CD8-positive, alpha-beta memory T cell (primary cell): ENCODE measurements at places on chromosomes 5 and 9. TPM values are rescaled to one million over a fixed set of nuclear protein-coding genes. Genes with fewer than 3 reads are reported as not detected.

GRCh38 chr9:98146101-98146991 is 27.3 kb upstream of the TRIM14 start:
- H3K4me3 ChIP-seq = no peak overlapping the region
- H3K4me1 ChIP-seq = no peaks in the 10 kb centered on the region
- H3K36me3 ChIP-seq = no peaks in the 10 kb centered on the region
- H3K27me3 ChIP-seq = no peaks in the 10 kb centered on the region

DNA sequence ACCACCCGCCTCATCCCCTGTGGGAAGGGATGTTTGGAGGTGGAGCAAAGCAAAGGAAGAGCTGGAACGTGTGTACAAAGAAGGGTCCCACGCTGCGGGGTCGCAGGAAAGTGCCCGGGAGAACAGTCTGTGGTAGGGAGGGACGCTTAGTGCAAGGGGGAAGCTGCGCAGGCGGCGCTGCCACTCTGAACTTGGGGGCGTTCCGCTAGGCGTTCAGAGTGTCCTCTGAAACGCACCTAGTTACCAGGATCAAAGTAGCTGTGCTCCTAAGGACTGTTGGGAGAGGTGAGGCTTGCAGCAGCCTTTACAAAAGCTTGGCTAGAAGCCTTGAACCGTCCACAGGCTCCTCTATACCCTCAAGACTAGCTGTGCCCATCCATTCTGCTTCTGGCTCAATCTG is 29.3 kb upstream of the PDE8B start:
- no peak overlapping the region for H3K27ac ChIP-seq
- no peaks in the 10 kb centered on the region for H3K36me3 ChIP-seq
- no peaks in the 10 kb centered on the region for H3K4me1 ChIP-seq
- DNase-seq = no peak

DNA sequence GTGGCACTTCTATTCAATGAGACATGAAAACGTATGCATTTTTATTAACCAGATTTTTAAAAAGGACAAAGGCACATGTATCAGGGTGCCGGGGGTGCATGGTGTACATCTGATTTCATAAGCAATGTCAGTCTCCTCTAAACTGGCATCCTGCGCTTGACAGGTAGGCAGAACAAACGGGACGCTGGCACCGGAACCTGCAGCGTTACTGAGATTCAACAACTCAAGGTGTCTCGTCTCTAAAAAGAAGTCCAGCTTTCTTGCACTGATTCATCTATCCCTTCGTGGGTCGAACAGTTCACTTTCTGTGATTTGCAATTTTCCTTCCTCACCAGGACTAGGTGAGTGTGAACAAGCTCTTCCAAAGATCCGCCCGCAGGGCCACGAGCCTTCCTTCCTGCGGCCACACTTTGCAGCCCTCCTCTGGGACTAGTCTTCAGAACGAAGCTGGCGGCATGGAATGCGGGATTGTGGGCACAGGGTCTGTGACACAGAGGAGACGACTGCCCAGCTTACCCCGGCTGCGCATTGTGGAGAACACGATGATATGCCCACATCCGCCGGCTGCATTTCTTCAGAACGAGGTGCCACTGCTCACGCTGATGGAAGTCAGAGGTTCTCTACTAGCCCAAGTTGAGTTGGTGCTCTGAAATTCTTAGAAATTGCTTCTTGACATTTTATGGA is 7.2 kb downstream of the SLC6A3 start:
- H3K27me3 ChIP-seq = peaks cover under 1% of the 10 kb centered on the region
- no peak overlapping the region for H3K27ac ChIP-seq
- no peak for DNase-seq
- H3K4me3 ChIP-seq = no peak overlapping the region
- H3K36me3 ChIP-seq = no peaks in the 10 kb centered on the region

The RAB3C gene
- not detected for polyA plus RNA-seq

The EQTN gene
- not detected for polyA plus RNA-seq

The ZNF169 gene
- polyA plus RNA-seq = 3.8 TPM

The CYFIP2 gene
- 534 TPM for polyA plus RNA-seq

DNA sequence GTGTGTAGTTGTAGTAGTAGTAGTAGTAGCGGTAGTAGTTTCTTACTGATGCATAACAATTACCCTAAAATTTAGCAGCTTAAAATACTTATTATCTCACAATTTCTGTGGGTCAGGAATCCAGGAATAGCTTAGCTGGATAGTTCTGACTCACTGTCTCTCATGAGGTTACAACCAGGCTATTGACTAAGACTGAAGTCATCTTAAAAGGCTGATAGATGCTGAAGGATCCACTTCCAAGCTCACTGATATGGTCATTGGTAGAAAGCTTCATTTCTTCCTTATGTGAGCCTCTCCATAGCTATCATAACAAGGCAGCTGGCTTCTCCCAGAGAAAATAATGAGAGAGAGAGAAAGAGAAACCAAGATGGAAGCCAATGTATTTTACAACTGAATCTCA is 147.5 kb upstream of the FBXL17 start:
- no peak overlapping the region for H3K4me3 ChIP-seq
- no peak for DNase-seq
- no peaks in the 10 kb centered on the region for H3K4me1 ChIP-seq
- no peak overlapping the region for H3K27ac ChIP-seq
- no peaks in the 10 kb centered on the region for H3K27me3 ChIP-seq

The ORM2 gene
- polyA plus RNA-seq = not detected

DNA sequence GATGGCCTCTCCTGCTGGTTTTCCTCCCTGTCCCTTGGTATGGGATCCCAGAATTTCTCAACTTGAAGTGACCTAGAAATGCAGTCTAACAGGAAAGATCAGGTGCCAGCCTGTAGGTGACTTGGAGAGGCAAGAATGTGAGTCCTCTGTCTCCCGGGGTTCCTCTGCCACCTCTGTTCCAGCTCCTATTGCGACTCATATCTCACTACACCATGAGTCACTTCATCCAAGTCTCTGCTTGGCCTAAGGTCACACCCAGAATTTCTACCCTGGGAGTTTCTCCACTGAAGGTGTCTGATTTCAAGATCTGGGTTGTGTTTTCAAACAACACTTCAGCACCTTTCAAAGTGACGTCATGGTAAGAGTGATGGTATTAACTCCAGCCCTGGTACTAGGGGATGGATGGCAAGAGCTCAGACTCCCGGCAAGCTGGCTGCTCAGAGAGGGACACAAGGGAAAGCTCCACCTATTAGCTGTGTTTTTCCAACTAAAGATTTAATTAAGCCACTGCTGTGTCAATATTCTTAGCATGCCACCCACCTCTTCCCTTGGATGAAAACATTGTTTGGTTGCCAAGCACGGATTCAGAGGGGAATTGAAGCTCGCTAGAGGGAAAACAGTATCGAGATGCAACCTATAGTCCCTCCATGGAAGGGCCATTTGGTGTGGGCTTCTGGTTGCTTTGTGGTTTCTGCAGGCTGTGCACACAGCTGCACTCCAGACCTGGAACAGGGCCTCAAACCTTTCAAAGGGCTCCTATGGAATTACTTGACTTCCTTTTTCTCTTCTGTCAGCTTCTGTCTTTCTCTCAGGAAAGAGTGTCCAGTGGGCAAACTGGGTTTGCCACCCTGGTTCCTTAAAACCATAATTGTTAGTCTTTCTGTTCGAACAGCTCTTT is 205.7 kb downstream of the GAS1 start:
- no peak overlapping the region for H3K4me3 ChIP-seq
- H3K4me1 ChIP-seq = no peaks in the 10 kb centered on the region
- H3K27me3 ChIP-seq = peaks cover 3% of the 10 kb centered on the region

The C5orf24 gene
- polyA plus RNA-seq = 10.5 TPM

DNA sequence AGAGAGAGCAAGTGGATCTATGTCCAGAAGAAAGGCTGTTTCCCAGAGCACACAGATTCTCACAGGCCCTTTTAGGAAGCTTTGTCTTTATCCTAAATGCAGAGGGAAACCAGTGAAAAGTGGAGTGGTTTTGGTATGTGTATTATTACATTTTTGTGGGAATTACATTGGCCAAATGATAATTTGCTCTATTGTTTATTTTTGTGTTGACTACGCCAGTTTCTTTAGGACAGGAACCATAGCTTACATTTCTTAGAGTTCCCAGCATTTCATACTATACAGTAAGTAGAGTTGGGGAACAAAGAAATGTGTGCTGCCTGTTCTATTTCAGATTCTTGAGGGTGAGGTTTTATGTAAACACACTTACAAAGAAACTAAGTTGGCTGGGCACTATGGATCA is 29.4 kb upstream of the SPATA31D4 start:
- no peaks in the 10 kb centered on the region for H3K4me1 ChIP-seq
- H3K27ac ChIP-seq = no peak overlapping the region
- no peaks in the 10 kb centered on the region for H3K36me3 ChIP-seq
- H3K4me3 ChIP-seq = no peak overlapping the region
- H3K27me3 ChIP-seq = no peaks in the 10 kb centered on the region

GRCh38 chr5:149271716-149272563 is at the start of gene AFAP1L1:
Gene AFAP1L1, plus strand, starts transcription at chr5:149271859. Its CDS starts 110 bp downstream, at chr5:149271969.
- peaks cover 5% of the 10 kb centered on the region for H3K27me3 ChIP-seq
- no peaks in the 10 kb centered on the region for H3K36me3 ChIP-seq
- DNase-seq = peak; percentile 30
- H3K4me3 ChIP-seq = peak within 1 kb of the TSS; percentile 37
- H3K4me1 ChIP-seq = no peaks in the 10 kb centered on the region
- H3K27ac ChIP-seq = no peak within 1 kb of the TSS

GRCh38 chr5:24918676-24919075 is 273.9 kb upstream of the CDH10 start:
- H3K4me1 ChIP-seq = no peaks in the 10 kb centered on the region
- no peaks in the 10 kb centered on the region for H3K27me3 ChIP-seq
- DNase-seq = no peak

The TNPO1 gene
- 49.7 TPM for polyA plus RNA-seq

The ADAMTS12 gene
- not detected for polyA plus RNA-seq

DNA sequence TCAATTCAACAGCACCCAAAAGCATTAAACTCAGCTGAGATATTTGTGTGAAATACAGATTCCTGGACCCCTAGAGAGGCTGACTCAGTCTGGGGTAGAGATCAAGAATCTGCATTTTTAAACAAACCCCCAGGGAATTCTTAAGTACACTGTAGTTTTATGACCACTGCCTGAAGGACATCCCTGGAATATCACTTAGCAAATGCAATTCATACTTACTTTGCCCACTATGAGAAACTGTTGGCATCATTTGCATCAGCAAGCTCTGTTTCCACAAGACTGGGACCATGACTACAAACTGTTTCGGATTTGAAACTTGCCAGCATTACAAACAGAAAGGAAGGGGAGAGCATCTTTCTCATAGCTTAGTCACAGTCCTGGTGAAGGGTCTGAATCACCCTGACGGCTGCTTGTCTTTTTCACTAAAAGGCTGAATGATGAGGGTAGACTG is 63.7 kb downstream of the MLLT3 start:
- H3K36me3 ChIP-seq = no peaks in the 10 kb centered on the region
- H3K4me3 ChIP-seq = no peak overlapping the region
- no peak overlapping the region for H3K27ac ChIP-seq
- peaks cover 51% of the 10 kb centered on the region for H3K4me1 ChIP-seq

DNA sequence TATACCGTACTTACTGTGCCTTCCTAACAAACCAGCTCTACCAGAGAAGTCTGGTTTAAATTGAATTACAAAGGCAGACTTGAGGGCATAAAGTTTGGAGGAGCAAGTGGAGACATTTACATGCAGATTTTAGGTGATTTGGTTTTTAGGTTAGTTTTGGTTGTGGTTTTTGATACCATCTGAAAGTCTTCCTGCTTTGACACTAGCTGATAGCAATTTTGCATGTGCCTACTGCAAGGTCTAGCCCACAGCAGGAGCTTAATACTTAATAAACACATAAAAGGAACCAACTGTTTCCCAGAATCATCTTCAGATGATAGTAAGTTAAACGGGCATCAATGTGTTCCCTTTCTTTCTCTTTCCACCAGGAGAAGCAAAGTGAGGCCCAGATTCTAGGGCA is 3.4 kb upstream of the ESM1 start:
- no peak for DNase-seq
- H3K4me1 ChIP-seq = peaks cover 43% of the 10 kb centered on the region
- no peak overlapping the region for H3K4me3 ChIP-seq
- no peaks in the 10 kb centered on the region for H3K27me3 ChIP-seq
- no peak overlapping the region for H3K27ac ChIP-seq
